Activated T-helper 9 cell treated with anti-CD3 and anti-CD28 coated beads, Interleukin-2, amount 50 U/mL, for 16 hours (primary cell): ENCODE measurements at places on chromosomes 7 and 10.

- peak; percentile 13 for DNase-seq
Observed at GRCh38 chr7:28926871-28927597, 31.1 kb downstream of the TRIL start.

- no peak for DNase-seq
Observed at GRCh38 chr10:101230183-101230917, 1.1 kb upstream of the LBX1 start.

DNA sequence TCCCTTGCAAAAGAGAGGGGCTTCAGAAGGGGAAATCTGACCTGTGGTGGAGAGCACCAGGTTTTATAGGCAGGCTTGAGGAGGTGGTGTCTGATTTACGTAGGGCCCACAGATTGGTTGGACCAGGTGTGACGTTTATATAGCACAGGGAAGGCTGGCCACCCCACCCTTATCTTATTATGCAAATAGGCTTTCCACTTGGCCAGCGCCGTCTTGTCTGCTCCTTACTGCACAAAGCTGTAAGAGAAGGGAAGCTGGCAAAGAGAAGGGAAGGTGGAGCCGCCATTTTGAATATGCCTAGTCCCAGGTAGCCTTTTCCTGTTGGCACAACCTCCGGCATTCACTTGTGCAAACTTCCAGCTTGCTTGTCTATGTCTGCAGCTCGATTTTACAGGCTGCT lies 221.4 kb downstream of the GATA3 start:
- no peak for DNase-seq

DNA sequence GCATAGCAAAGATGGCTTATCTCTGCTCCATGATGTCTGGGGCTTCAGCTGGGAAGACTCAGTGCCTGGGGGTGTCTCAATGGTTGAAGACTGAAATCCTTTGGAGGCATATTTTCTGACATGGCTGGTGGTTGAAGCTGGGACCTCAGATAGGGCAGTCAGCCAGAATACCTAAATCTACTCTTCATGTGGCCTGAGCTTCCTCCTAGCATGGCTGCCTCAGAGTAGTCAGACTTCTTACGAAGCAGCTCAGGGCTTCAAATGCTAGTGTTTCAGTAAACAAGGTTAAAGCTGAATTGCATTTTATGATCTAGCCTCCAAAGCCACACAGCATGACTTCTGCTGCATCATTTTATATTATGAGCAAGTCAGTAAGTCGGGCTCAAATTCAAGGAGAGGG lies 2.6 kb upstream of the BRAF start:
- no peak for DNase-seq

DNA sequence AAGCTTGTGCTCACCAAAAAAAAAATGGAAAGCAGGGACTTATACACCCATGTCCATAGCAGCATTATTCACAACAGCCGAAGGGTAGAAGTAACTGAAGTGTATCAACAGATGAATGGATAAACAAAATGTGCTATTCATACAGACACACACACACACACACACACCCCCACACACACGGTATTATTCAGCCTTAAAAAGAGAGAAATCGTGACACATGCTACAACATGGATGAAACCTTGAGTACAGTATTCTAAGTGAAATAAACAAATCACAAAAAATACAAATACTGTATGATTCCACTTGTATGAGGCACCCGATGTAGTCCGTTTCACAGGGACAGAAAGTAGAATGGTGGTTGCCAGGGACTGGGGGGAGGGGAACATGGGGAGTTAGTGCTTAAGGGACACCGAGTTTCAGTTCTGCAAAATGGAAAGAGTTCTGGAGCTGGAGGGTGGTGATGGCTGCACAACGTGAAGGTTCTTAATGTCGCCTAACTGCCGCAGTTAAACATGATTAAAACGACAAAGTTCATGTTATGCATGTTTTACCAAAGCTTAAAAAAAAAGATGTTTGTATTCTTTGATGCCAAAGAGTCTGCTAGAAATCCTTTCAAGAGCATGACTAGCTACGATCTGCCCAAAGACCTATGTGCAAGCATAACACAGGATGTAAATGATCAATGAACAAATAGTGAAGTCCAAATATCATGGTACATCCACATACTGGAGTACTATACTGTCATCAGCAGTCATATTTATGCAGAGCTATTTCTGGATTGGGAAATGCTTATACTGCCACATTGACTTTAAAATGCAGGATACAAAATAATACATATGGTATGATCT lies 7.2 kb downstream of the TNS3 start:
- no peak for DNase-seq

DNA sequence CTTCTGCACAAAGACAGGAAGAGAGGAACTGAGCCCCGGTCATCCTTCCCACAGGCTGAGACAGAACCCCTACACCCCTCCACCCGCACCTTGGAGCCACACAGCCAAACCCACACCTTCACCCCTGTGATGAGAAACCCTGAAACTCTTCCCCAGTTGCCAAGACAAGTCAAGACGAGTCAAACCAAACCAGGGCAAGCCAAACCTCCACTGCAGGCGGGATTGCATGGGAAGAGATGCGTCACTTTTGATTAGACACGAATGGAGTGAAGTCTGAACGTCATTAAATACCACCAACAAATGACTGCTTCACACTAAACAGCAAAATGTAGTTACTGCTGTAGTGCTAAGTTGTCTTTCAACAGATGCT lies 73.8 kb downstream of the PRPF18 start:
- DNase-seq, result no peak

DNA sequence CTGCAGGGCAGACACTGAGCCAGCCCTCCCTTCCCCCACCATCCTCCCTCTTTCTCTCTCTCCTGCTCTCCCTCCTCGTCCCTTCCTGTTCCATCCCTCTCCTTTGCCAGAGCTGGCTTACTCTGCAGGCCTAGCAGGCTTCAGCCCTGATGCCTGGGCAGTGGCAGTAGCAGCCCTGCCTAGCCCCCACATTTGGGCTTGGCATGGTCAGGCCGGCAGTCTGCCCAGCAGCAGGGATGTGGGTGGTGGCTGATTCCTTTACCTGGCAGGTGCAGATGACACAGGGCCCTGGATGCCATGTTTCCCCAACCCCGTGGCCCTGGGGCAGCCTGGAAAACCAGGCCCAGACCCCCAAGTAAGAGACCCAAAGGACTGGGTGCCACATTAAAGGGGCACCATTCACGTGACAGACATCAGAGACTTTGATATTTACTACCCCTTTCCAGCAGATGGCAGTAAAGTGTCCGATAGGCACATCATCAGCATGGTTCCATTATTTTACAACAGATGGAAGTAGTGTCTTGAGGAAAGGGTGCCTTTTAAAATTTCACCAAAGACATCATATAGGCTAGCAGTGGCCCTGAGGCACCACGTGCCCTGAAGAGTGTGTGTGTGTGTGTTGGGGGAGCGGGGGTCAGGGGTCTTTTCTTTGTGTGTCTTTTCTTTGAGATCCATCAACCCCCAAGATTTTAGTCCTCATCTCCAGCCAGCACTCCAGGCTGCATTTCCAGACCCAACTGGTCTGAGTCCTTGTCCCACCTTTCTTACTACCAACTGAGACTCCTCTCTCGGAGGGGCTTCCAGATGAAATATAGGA lies 5.9 kb downstream of the KCP start:
- no peak for DNase-seq

- DNase-seq, result no peak
Observed at GRCh38 chr7:19239951-19240350, 94.7 kb upstream of the FERD3L start.
